ENCODE measurements at places on chromosomes 2 and 18.

GRCh38 chr2:172710584-172711047 is 25.0 kb upstream of the RAPGEF4 start:
- no peak for DNase-seq

- DNase-seq, result no peak
Observed at GRCh38 chr2:42756150-42756775, 7.7 kb downstream of the OXER1 start.

DNA sequence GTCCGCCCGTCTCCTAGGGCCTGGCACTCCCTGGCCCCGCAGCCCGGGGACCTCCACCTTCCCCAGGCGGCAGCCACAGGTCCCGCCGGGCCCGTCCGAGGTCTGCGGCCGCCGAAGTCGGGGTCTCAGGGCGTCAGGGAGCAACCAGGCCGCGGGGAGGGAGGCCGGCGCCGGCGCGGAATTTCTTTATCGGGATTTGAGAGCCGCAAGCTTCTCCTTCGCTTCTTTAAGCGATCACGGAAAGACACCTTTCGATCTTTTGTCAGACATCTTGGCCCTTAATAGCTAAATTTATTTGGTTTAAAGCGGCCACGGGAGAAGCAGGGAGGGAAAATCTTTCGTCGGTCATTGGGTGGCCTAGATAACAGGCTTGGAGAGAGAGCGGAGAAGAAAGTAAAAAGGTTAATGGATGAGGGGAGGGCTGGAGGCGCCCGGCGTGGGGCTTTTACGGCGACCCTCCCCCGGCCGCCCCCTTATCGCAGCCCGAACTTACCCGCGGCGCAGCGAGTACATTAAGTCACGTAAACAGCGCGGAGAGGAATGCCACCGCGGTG is 4.3 kb upstream of the GATA6 start:
- DNase-seq, result no peak

- DNase-seq, result peak; percentile 9
Observed at GRCh38 chr18:79918615-79919011, 32.8 kb downstream of the SLC66A2 start.

- no peak for DNase-seq
Observed at GRCh38 chr2:123915380-123915779, 109.7 kb upstream of the CNTNAP5 start.

DNA sequence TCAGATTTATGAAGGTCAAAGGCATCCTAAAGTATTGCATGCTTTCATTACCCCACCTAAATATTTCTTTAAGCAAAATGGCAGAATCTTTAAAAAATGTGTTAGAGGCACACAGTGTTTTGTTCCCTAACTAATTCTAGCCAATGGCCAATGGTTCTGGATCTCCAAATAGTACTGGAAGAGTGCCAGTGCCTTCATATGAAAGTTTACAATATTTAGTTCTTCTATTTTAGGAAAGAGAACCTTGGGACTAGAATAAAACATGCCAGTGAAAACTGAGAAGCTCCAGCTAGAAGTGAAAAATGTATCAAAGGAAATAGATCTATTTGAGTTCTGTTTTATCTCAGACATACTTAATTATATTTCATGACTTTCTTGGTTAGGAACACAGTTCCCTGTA is 37.1 kb downstream of the TACR1 start:
- DNase-seq, result no peak

DNA sequence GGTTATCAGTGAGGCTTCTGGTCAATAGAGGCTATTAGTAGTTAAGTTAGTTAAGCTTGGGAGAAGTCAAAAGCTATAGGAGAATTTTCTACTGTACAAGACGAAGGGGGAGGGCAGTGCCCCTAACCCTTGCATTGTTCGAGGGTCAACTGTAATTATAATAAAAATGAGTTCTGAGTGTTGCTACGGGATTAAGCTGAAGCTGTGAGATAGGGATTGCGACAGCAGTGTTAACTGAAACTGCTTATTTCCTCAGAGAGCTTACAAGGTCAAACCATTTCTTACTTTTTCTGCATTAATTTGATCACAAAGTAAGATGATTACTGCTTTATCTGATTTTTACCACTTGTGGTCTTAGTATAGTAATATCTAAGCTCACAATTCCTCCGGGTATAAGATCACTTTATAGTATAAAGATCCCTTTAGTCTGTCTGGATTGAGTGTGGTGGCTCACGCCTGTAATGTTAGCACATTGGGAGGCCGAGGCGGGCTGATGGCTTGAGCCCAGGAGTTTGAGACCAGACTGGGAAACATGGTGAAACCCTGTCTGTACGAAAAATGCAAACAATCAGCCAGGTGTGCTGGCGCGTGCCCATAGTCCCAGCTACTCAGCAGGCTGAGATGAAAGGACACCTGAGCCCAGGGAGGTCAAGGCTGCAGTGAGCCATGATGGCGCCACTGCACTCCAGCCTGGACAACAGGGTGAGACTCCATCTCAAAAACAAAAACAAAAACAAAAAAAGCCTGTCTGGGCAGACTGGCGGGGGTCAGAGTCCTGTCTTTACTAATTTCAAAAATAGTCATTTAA is 119.5 kb upstream of the TLK1 start:
- DNase-seq, result no peak

DNA sequence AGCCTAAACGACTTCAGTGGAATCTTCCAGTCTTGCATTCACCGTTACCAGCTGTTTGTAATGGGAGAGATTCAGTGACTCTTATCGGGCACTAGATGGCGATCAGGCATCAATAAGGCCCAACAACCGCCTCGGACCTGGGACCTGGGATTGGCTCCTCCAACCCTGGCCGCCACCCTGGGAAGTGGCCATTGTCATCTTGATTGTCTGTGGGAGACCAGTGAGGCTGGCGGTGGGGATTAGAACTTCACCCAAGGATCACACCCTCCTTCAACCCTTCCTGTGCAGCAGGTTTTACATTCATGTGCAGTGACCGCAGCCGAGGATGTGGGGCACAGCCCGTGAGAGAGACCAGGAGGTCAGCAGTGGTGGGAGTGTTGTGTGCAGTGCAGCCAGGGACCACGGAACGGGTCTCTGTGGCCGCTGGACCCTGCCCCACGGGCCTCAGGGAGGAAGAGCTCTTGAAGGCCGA is 85.3 kb downstream of the SPP2 start:
- no peak for DNase-seq

DNA sequence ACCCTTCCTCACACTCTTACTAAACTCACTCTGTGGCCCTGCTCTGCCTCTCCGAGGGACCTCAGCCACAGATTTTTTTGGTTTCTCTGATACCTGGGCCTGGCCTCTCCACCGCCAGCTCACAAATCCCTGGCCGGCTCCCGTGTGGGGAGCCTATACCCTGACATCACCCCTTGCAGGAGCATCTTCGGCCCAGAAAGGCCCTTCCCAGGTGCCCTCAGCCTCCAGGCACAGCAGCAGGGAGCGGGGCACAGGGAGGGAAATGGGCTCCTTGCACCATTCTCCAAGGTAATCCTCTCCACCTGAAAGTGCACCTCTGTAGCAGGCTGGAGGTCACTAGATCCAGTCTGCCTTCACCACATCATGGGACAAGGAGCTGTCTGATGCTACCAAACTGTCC is 43.2 kb downstream of the CRACDL start:
- DNase-seq, result no peak

DNA sequence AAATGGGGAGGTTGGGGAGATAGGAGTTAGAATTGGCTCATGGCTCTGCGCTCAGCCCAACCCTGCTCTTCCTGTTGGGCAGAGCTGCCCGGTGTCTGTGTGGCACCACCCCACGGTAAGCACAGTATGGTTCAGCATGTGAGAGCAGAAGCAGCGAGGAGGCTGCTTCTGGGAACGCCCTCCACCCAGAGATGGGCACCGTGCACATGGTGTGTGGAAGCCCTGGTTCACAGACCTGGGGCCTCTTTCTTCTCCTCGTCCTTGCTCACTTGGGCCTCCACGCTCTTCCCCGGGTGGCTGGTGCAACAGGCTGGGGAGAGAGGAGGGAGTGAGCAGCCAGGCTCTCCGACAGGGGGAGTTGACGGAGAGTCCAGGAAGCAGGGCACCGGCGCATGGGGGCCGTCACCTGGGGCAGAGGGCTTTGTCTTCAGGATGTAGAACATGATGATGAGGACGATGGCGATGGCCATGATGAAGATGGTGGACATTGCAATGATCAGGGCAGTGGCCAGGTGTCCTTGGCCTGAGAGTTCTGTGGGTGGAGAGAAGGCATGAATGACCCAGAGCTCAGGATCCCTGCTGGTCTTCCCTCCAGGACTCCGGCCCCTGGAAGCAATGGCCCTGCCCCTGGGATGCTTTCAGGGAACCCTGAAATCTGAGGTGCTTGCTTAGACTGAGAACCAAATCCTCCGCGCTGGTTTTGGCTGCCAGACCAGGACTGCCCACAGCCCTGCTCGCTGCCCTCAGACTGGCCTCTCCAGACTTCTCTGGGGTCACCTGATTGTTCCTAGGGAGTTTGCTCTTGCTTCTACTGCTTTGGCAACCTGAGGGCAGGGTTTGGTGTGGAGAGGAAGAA is 78.3 kb downstream of the EDAR start:
- DNase-seq, result no peak

GRCh38 chr18:77096936-77097886 is 35.4 kb downstream of the MBP start:
- no peak for DNase-seq

DNA sequence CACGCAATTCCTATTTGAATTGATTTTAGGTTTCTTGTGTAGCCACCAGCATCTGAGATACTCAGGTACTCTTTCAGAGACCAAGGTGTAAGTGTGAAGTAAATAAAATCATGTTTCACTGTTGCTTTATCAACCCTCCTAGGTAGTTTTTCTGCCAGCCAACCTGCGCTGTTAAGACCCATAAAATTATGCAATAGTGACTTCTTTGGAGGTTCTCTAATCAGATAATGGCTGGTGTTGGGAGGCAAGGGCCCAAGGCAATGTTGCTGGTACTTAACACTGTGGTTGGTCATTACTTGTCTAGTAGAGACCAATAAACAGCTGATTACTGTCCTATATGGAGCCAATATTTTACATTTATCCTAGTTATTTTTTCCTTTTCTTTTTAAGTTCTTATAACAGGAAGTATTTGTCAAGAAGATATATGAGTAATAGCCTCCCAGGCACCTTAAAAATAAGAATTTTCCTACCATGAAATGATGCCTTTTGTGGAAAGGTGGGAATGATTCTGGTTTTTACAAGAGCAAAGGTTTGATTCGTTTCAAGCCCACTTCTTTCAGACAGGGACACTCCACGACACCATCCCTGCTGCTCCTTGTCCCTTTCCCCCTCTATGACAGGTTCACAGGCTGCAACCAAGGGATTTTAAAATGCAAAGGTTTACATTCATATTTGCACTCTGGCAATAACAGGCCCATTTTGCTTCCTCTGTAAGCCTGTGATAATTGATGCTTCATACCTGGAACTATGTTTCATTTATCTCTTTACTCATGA is 259.3 kb downstream of the MEIS1 start:
- no peak for DNase-seq

GRCh38 chr2:47079515-47080412 is 75.3 kb downstream of the STPG4 start:
- no peak for DNase-seq

GRCh38 chr2:218161644-218162043 is 5.1 kb downstream of the CXCR1 start:
- no peak for DNase-seq

GRCh38 chr18:58104096-58104495 is 60.1 kb downstream of the NEDD4L start:
- no peak for DNase-seq

GRCh38 chr2:120825370-120826259 is 89.9 kb downstream of the GLI2 start:
- peak; percentile 64 for DNase-seq

DNA sequence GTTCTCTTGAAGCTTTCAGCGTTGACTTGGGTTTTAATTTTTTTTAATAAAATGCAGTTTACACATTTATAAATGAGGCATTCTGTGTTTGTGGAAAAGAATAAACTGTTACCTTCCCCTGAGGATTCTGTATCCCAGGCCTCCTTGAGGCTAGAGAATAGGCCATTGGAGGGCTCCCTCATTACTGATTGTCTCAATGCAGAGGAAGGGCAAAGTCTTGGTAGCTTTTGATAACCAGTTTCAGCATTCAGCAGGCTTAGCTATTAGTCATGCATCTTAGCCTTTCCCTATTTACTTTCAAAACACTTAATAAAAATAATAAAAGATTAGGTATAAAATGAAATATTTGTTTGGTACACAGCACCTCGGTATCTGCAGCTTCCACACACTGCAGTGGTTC is 58.1 kb upstream of the OTX1 start:
- DNase-seq, result no peak

- no peak for DNase-seq
Observed at GRCh38 chr2:102101849-102102635, 40.5 kb upstream of the IL1R1 start.

DNA sequence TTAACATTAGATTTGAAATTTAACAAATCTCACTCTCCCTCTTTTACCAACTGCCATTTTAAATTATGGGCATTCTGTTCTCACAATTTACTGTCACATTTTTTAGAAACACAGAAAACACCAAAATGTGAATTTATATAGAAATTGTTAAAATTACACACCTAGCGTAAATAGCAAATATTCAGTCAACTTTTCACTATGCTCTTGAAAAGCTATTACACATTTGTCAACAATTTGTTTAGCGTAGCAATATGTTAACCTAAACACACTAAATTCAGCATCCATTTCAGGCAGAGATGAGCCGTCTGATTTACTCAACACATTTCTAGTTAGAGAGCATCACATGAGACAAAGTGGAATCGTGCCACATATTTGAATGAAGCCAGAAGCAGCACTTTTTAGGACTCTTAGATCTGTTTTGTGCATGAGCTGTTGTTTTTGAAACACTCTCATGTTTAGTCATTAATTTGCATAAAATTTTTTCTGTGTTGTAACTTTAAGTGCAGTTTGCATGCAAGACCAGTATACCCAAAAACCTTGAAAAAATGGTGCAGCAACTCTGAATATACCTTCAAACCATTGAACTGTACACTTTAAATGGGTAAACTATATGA is 8.2 kb downstream of the TTC32 start:
- no peak for DNase-seq

DNA sequence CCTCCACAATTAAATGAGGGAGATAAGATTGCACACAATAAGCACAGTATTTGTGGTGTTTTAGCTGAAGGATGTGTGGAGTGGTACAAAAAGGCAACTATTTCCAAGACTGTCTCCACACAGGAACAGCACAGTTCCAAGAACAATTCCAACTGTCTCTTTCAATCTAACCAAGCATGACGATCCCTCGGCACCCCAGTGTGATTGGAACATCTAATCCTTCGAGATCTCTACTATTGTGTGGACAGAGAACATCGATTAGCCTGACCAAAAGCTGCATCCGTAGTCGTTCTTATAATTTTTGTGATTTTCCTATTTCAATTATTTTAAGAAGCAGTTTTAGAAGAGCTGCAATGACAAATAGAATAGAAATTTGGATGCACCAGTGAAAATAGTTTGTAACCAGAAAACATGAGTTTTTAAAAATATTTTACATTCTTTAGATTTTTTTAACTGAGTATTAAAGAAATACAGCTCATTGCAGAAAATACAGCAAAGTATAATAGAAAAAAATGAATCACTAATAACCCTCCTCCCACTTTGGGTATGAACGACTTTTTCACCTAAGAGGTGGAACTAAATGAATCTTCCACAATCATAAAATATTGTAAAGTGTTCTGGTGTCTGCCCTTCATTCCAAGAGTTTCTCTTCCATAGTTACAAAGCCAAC is 76.4 kb upstream of the CABLES1 start:
- no peak for DNase-seq

Measured in tibial artery (tissue), 4 donors.